Retina (tissue), 1 donor: ENCODE measurements at places on chromosomes 4 and X.

DNA sequence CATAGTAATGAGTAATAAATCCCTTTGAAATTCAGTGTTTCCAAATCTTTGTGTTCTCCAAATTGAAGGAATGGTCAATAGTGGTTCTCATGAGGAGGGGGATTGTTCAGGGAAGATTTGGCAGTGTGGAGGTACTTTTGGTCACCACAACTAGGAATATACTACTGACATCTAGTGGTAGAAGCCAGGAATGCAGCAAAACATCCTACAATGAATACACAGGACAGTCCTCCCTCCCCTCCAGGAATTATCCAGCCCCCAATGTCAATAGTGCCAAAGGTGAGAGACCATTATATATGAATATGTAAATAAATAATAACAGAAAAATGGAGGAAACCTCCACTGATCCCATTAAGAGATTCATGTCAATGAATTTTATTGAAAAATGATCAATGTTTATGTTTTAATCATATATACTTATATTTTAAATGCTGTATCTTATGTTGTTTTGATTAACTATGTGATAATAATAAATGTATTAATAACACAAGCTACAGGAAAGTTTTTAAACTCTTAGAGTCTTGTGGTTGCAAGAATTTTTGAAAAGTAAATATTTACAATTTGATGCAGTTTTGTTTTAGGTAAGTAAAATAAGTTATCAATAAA lies 14.4 kb upstream of the FAM9A start:
- peak; percentile 43 for DNase-seq

- peak; percentile 32 for DNase-seq
Observed at GRCh38 chrX:138664016-138664415, 47.5 kb downstream of the FGF13 start.

DNA sequence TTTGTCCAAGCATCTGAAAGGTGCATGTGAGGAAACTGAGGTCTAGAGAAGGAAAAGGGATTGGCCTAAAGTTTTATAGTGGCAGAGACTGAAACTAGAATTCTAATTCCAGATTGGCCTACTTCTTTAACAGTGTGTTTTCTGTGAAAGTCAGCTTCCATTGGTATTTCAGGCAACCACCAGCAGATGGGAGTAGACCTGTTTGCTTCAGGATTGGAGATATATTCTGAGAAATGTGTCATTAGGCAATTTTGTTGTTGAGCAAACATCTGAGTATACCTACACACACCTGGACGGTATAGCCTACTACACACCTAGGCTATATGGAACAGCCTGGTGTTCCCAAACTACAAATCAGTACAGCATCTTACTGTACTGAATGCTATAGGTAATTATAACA lies 207.3 kb upstream of the RADX start:
- no peak for DNase-seq

DNA sequence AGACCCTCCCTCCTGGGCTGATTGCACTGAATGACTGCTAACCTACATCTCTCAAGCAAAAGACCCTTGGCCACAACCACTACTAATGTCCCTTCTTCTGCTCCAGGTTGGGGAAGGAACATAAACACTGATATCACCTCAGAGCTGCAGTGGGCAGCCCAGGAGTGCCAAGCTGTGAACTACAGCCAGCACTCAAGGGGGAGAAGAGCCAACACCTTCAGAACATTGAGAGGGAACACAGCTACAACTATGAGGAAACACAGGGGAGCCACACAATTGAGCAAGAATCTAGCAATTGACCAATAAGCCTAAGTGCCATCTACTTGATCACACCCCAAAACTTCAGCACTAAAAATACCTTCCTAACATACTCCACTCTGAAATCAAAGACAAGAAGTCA lies 222.8 kb downstream of the SPATA18 start:
- DNase-seq, result no peak

DNA sequence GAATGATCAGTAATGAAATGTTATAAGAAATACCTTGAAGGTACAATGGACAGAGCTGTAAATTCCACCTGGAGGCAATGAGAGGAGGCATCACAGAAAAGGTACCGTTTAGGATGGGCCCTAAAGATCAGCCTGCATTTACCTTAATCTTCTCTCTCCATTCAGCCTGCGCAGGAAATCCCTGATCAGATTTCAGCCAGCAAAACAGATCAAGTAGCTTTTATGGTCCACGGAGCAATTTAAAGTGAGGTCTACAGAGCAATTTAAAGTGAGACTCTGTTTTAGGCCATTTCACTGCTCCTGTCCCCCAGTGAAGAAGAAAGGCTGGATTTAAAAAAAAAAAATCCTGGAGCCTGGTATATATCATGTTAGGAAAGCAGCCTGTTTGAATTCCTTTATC lies 195.1 kb upstream of the VCX start:
- DNase-seq, result no peak

DNA sequence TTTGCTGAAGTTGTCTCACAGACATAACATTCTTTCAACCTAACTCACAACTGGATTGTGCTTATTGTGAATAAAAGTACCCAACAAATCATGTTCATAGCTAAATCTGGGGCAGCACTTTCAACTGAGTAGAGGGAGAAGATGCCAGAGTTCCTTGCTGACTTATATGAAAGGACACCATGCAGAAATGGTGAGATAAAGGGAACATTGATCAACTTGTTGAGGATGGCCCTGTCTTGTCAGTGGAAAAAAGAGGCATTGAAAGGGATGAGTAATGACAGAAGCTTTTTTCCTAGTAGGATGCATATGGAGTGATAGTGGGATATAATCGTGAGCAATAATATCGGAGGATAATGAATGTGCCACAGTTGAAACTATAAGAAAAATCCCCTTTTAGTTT lies 221.7 kb downstream of the ARHGAP24 start:
- no peak for DNase-seq

DNA sequence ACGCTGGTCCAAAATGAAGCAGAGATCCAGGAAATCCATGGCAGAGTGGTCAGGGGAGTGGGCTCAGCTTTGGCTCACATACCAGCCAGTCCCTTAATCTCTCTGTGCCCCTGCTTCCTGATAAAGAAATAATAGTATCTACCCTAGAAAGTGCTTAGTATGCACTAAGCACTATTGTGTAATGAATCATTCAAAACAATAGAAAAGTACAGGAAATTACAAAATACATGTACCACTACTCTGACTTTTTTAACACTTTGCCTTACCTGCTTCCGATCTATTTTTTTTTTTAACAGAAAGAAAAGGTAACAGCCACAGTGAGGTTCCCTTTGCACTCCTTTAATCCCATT lies 49.9 kb downstream of the TBC1D9 start:
- DNase-seq, result no peak

GRCh38 chrX:22081475-22082092 lies 49.5 kb downstream of the PHEX start:
- DNase-seq, result no peak

DNA sequence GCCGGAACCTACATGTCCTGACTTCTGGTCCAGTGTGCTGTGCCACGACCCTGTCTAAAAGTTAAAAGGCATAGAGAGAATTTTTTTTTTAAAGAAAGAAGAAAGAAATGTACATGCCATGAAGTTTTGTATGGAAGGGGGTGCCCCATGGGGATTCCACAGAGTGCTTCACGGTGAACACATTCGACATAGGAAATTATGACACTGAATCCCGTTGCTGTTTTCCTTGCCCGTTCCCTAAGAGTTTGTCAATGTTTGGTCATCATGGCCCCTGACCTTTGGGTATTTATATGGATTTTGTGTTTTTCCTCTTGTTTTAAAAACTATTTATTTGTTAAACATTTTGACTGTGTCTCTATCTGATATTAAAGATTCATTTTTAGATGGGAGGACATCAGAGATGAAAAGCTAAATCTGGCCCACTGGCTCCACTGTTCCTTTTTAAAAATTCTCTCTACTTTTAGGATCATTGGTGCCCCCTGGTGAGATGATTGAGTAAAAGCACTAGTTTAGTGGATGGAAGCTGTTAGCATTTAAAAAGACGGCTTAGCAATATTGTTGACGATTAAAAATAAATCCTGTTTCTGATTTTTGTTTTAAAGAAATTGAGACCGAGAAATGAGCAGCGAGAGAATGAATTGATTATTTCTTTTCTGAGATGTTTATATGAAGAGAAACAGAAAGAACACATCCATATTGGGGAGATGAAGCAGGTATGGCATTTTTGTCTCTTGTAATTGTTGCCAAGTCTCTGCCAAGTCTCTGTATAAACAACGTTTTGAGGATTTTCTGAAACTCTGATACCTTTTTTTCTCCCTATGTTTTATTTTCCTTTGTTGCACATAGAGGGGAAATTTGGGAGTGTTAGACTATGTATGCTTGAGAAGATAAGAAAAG lies 75.0 kb downstream of the PTTG2 start:
- no peak for DNase-seq

GRCh38 chrX:25131055-25131454 lies 115.3 kb upstream of the ARX start:
- DNase-seq, result no peak

DNA sequence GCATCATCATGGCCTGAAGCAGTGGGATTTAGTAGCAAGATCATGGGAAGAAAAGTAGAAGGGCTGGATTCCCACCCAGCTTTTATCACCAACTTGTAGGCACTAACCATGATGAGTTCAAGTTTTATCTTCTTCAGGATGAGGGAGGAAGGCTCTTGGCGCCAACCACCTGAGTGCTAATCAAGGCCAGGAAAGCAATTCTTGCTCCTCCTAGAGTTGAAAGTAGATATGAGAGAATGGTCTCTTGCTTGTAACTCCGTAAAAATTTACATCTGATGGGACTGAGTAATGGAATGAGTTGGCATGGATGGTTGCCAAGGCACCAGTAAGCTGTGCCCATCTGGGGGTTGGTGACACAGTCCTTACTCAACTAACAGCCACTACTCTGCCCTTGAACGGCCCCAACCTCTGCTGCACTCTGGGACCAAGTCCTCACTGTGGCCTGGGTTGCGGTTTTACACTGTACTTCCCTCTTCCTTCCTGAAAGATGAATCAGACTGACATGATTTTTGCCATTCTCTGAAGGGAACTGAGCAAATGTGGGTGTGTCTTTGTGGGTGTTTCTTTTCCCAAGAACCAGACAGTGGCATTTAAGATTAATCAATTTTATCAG lies 39.4 kb upstream of the NDP start:
- no peak for DNase-seq

GRCh38 chrX:153669174-153669890 lies 4.3 kb downstream of the PNCK start:
- DNase-seq, result peak; percentile 59

- DNase-seq, result no peak
Observed at GRCh38 chr4:40448875-40449274, 113.7 kb downstream of the CHRNA9 start.

- DNase-seq, result peak; percentile 88
Observed at GRCh38 chrX:49073601-49074575, at the start of gene PRAF2. Gene PRAF2 (minus strand): TSS chrX:49074002. CDS start chrX:49073987, 15 bp downstream.

- no peak for DNase-seq
Observed at GRCh38 chrX:1676866-1677265, 62.0 kb downstream of the ASMT start.

GRCh38 chrX:16547644-16548043 lies 102.3 kb upstream of the S100G start:
- no peak for DNase-seq

GRCh38 chr4:169098532-169098931 lies 88.5 kb upstream of the CBR4 start:
- DNase-seq, result no peak

DNA sequence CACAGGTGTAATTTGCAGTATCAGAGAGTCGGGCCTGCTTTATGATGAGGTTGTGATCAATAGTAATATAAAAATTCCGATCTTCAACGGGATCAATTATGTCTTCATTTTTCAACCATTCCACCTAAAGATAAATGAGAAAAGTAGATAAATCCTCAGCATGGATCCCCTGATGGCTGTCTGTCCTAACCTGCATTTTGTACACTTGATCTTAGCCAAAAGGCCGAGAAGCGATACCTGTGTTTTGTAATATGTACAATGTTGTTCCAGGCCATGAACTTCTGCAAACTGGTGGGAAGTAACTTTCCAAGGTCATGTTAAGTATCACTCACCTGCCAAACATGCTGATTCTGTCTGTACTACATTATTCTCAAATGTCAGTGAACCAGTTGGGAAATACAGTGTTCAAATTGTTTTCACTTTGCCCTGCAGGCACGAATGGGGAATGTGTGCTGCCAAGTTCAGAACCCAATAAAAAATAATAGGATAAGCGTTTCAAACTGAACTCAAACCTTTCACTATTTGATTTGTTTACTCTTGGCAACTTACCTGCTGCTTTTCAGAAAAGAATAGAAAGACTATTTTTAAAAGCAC lies 298.1 kb downstream of the UNC5C start:
- DNase-seq, result no peak

GRCh38 chrX:119398974-119399771 lies at the start of gene SLC25A43:
Gene SLC25A43 (plus strand): TSS chrX:119399336. CDS start chrX:119399404, 68 bp downstream.
- DNase-seq, result peak; percentile 56

DNA sequence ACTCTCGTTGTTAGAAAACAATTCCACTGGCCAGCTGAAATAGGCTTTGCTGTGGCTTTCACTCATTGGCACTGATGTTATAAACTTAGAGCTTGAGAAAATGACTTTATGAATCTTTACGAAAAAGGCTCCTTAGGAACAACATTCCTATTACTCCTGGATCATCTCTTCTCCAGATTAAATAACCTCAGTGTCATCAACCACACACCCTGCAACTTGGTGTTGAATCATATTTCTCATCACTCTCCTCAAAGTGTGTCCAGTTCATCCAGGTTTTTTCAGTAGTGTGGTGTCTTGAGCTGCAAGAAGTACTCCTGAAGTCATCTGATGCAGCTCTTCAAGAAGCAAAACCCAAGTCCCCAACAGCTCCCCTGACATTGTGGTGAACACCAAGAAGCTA lies 28.1 kb upstream of the ANOS1 start:
- no peak for DNase-seq

DNA sequence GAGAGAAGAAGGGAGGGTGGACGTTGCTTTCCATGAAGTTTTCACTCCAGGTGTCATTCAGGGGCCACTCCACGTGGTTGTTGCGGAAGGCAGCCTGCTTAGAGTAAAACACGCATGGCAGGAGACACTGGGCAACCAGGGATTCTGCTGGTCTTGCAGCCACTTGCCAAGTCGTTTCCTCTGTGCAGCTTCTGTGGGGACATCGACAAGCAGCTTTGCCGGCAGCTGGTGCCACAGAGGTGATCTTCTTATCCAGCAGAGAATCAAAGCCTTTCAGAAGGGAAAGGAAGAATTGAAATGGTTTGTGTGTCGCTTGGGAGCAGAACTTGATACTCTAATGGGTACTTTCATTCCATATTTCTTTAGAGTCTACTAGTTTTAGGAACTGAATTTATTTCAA lies 867.1 kb upstream of the TENM3 start:
- DNase-seq, result no peak

DNA sequence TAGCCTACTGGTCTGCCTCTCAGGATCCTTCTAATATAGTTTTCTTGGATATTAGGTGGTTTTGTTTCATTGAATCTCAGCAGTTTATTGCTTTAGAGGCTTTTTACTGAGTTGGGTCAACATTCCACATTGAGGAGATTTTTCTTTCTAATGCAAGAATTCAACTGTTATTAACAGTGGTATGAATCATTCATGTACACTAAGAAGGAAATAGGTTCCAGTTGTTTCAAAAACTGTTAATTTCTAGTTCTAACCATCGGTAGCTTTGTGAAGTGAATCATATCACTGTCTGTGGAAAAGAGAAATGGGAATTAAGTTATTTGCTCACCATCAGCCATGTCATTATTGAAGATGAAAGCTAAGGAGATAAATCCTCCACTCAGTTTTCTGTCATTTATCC lies 331.5 kb downstream of the RPA4 start:
- no peak for DNase-seq
